NCI-H1105 (cell line): ENCODE measurements at places on chromosomes 2 and 18.

DNA sequence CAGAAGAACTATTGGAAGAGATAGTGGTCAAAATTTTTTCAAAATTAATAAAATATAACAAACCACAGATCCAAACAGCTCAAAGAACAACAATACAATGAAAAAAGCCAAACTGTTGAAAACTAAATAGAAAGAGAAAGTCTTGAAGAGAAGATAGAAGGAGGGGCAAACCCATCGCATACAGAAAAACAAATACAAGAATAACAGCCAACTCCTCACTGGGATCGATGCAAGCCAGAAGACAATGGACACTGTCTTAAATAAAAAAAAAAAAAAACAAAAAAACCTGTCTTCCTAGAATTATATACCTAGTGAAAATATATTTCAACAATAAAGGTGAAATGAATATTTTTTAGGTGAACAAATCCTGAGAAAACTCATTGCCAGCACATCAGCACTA lies 34.1 kb upstream of the ARHGAP25 start:
- no peak for DNase-seq

DNA sequence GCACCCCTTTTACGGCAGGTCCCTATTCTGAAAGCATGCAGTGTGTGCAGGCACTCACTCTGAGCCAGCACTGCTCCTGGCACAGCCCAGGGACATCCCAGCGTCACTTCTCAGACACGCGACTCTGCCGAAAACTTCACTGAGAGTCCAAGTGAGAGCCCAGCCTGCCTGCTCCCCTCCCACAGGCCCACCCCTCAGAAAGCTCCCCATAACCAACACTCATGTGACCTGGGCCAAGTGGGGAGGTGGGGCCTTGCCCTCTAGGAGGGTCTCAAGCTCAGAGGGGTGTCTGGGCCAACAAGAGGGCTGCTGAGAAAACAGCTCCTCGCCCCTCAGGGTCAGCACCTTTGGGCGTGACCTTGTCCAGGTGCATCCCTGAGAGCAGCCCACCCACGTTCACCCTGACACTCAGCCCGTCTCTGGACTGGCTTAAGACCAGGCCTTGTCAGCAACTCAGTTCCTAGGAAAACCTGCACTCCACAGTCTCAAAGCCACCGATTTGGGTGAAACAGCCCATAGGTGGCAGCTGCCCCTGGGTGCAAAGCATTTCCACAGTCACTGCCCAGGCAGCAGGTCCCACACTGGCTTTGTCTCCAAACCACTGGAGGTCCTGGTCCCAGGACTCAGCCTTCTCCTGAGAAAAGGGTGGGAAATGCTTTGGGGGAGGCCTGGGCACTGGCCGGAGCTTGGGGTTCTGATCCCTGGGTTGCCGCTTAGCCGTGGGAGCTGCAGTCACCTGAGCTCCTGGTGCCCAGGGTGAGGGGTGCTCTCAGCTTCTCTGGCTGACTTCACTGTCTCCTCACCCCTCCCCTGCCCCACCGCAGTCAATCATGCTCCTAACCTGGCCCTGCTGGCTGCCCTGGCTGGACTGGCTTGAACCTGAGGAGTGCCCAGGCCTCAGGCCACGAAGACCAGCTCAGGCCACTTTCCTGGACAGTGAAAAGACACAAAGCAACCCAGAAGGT lies 209.6 kb downstream of the HDAC4 start:
- no peak for DNase-seq

DNA sequence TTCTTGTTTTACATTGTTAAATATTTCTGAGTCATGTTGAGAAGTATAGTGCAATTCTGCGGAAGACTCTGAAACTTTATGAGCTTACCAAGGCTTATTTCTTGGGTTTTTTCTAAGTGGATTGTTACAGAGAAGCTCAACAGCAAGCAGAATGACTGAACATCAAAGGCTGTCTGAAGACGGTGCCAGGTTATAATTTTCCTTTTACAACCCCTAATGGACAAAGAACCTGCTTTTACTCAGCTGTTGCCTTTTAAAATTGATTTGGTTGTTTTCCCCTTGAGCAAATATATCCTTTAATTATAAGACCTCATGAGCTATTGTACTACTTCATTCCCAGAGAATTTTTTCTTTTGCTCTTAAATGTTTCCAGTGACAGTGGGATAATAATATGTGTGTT lies 41.6 kb downstream of the LAMA3 start:
- DNase-seq: no peak

DNA sequence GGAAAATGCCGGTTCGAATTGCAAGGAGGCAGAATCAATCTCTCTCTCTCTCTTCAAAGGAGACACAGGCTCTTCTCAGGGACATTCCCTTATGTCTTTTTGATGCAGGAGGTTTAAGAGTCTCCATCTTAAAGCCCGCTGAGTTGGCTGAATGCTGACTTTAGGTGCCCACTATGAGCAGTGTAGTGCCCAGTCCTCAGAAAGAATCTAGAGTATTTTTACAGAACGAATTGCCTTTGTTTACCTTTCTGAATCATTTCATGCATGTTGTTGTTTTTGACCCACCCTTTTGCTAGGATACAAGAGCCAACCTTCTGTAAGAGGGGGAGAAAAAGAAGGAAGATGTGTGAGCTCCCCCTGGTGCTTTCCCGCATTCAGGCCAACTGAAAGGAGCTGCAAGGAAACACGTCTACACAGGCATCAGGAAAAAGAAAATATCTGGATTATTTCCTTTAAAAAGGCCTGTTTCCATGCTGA lies 193.5 kb upstream of the TCF4 start:
- peak; percentile 31 for DNase-seq

DNA sequence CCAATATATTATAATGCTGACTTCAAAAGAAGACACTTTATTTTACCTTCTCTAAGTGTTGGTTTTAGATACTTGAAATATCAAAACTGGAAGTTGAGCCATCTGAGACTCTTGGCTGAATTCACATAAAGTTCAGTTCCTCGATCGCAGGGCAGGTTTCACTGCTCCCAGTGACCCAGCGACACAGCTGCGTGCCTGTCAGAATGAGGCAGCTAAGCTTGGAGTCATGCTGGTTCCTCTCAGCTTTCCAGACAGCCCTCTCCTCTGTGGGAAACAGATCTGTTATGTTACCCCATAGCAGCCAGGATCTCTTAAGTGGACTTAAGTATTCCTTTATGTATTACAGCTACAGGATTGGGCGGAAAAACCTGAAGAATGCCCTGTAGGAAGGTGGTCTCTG lies 142.8 kb upstream of the ALPP start:
- DNase-seq: no peak

GRCh38 chr18:31701744-31702143 lies 17.4 kb upstream of the B4GALT6 start:
- DNase-seq: no peak

DNA sequence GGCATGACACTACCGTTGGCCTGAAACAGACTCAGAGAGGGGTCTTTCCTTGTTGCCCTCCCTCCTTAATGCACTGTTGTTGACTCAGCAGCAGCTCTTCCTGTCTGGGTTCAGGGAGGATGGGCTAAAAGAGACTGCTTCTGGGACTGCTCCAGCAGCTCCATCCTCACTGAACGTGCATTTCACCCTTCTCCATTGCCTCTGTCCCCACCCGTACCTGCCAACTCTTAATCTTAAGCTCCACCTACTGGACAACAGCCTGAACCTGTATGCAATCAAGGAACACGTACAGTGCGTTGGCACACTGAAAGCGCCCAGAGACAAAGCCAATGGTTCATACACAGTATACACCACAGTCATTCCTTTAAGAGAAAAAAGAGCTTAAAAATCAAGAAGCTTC lies 230.8 kb upstream of the RAB6C start:
- no peak for DNase-seq

- no peak for DNase-seq
Observed at GRCh38 chr2:239942090-239942489, 83.1 kb downstream of the NDUFA10 start.
